ENCODE measurements at places on chromosomes 3 and 15. TPM values are rescaled to one million over a fixed set of nuclear protein-coding genes. Genes with fewer than 3 reads are reported as not detected.

GXYLT2 gene
- 32.4 TPM for total RNA-seq

GRCh38 chr3:25365636-25366035 is 62.4 kb upstream of the RARB start:
- H3K4me1 ChIP-seq = no peaks in the 10 kb centered on the region
- no peaks in the 10 kb centered on the region for H3K36me3 ChIP-seq
- no peaks in the 10 kb centered on the region for H3K27me3 ChIP-seq
- no peak overlapping the region for H3K27ac ChIP-seq
- DNase-seq = no peak

KCNMB2 gene
- not detected for total RNA-seq

HDC gene
- total RNA-seq = 8.3 TPM

FGF12 gene
- not detected for total RNA-seq

- no peak for DNase-seq
- peaks cover 4% of the 10 kb centered on the region for H3K36me3 ChIP-seq
- H3K27me3 ChIP-seq = no peaks in the 10 kb centered on the region
- H3K4me1 ChIP-seq = peaks cover 18% of the 10 kb centered on the region
Observed at GRCh38 chr3:123723070-123723469, 138.2 kb upstream of the HACD2 start.

GRCh38 chr3:33447958-33448357 is 7.8 kb upstream of the UBP1 start:
- H3K27ac ChIP-seq = no peak overlapping the region
- H3K36me3 ChIP-seq = no peaks in the 10 kb centered on the region
- no peaks in the 10 kb centered on the region for H3K27me3 ChIP-seq
- no peak overlapping the region for H3K4me3 ChIP-seq

GRCh38 chr3:79514069-79514468 is 253.7 kb downstream of the ROBO1 start:
- no peak overlapping the region for H3K4me3 ChIP-seq
- no peaks in the 10 kb centered on the region for H3K27me3 ChIP-seq
- H3K27ac ChIP-seq = no peak overlapping the region
- no peak for DNase-seq
- no peaks in the 10 kb centered on the region for H3K36me3 ChIP-seq

- no peaks in the 10 kb centered on the region for H3K36me3 ChIP-seq
- no peak overlapping the region for H3K4me3 ChIP-seq
- H3K27ac ChIP-seq = no peak overlapping the region
- H3K27me3 ChIP-seq = no peaks in the 10 kb centered on the region
Observed at GRCh38 chr3:161540594-161540993, 44.0 kb downstream of the OTOL1 start.

LMCD1 gene
- 852 TPM for total RNA-seq

DNA sequence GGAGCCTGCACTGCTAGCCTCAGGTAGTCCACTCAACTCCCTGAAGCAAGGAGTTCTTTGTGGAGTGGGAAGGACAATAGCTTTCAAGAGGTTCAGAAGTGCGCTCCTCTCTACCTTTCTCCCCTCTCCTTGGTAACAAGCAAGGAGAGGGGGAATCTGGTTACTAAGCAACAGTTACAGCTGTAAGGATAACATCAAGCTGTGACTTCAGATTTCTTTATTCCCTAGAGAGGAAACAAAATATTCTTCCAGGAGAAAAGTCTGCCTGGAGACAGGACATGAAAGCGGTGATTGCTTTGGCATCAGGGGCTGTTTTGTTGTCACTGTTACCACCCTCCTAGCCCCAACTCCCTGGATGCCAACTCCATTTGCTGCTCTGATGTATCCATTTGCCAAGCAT is 70.4 kb downstream of the TRANK1 start:
- no peak overlapping the region for H3K4me3 ChIP-seq
- H3K36me3 ChIP-seq = peaks cover 3% of the 10 kb centered on the region
- H3K27ac ChIP-seq = no peak overlapping the region
- H3K27me3 ChIP-seq = no peaks in the 10 kb centered on the region
- H3K4me1 ChIP-seq = no peaks in the 10 kb centered on the region

GRCh38 chr3:190089711-190090110 is 31.0 kb downstream of the P3H2 start:
- no peak overlapping the region for H3K27ac ChIP-seq
- no peaks in the 10 kb centered on the region for H3K36me3 ChIP-seq
- H3K4me1 ChIP-seq = peaks cover 21% of the 10 kb centered on the region
- H3K4me3 ChIP-seq = no peak overlapping the region
- DNase-seq = no peak
- H3K27me3 ChIP-seq = no peaks in the 10 kb centered on the region

- H3K4me1 ChIP-seq = no peaks in the 10 kb centered on the region
- DNase-seq = no peak
Observed at GRCh38 chr3:51716805-51717204, 9.9 kb downstream of the GRM2 start.

- no peak overlapping the region for H3K4me3 ChIP-seq
- H3K27ac ChIP-seq = no peak overlapping the region
- H3K4me1 ChIP-seq = no peaks in the 10 kb centered on the region
- H3K27me3 ChIP-seq = no peaks in the 10 kb centered on the region
Observed at GRCh38 chr3:131716007-131716406, 213.2 kb upstream of the MRPL3 start.

ACTRT3 gene
- total RNA-seq = 2.7 TPM

All from thoracic aorta (tissue), 2 donors.